ENCODE measurements at places on chromosomes 3 and 15.

- peak; percentile 80 for DNase-seq
Measured at GRCh38 chr3:40299721-40300335, 9.7 kb upstream of the EIF1B start.

DNA sequence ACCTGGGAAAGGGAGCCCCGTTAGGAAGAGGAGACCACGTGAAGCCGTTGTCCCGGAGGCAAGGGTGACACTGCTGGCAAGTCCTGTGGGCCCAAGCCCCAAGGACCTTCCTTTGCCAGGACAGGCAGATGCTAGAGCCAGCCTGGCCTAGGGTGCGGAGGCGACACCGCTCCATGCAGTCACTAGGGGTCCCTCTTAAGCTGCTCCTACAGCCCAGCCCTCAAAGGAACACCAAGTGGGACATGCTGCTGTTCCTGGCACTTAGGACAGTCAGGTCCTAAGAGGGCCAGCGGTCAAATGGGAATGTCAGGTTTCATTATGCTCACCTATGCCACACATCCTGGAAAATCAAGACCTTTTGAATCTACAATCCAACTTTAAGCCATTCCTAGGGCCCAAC lies 59.7 kb downstream of the RPN1 start:
- no peak for DNase-seq

DNA sequence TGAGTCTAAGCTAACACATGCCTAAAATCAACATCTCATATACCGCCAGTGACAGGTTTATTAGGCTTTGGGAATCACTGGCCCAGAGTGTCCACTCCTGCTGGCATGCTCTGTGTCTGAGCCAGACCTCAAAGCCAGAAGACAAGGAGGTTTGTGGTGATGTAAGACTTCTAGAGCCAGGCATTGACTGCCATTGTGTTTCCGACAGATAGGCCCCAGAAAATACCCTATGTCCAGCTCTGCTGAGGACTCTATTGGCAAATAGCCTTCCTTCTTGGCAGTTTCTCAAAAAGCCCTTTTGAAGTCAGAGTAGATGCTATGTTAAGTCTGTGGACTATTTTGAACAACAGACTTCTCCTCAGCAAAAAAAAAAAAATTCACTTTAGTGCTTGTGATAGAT lies 181.9 kb upstream of the UBE2E1 start:
- no peak for DNase-seq

DNA sequence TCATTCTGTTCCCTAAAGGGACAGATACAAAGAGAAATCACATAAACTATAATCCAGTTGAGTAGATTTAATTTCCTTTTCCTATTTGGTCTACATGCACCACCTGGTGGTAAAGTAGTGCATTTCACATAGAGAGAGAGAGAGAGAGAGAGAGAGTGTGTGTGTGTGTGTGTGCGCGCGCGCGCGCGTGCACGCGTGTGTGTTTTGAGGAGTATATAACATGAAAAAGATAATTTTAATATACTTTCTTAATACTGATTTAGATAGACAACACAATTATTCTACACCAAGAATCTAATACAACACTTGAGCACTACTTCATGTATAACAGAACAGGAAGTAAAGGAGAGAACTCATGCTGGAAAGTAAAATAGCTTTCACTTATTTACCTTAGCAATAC lies 1.1 kb upstream of the FGF7 start:
- peak; percentile 77 for DNase-seq

- DNase-seq: no peak
Measured at GRCh38 chr3:93855401-93855800, 118.3 kb downstream of the PROS1 start.

DNA sequence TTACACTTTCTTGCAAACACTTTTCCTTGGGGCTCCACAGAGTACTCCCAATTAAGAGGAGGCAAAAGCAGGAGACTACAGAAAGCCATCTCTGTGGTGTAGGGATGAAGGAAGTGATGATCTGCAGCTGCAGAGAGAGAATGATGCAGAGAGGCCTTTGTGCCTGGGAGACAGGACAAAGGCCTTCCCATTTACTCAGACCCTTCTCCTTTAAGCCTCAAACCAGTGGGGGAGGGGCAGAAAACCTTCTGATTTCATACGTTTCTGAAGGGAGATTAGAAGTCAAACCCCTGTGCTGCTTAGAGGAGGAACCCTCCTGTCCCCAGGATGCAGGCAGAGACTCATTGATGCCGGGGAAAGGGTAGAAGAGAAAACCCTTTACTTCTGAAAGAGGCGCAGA lies 130.8 kb downstream of the NEO1 start:
- DNase-seq: no peak

DNA sequence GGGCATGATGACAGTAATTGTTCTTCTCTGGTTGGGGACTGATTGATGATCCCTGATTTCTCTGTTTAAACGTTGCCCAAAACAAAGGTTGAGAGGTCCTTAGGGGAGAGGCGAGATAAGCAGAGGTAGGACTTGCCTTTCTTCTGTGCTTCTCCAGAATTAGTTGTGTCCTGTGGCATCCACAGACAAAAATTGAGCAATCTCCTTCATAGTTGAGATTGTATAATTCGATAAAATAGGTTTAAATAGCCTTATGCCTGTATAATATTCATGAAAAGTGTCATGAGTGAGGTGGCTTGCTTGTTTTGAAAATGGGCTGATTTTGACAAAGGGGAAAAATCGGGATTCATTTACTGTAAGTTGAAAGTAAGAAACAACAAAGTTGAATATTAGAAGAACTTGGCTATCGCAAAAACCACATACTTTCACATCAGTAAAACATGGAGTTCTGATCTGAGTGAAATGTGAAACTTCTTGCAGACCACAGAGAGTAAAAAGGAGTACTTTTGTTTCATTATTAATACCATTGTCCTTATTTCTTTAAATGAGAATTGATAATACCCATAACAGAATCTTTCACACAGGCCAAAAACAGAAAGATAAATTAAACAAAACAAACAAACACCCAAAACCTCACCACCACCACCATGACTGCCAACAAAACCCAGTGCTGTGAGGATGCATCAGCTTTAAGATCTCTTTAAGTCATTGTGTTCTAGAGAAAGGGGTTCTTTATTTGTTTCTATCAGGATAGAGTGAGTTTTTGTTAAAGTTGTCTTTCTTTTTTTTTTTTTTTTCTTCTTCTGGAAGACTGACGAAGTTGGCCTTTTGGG lies 155.7 kb downstream of the LPP start:
- no peak for DNase-seq

- DNase-seq: no peak
Measured at GRCh38 chr3:194200422-194201081, 64.6 kb downstream of the HES1 start.

DNA sequence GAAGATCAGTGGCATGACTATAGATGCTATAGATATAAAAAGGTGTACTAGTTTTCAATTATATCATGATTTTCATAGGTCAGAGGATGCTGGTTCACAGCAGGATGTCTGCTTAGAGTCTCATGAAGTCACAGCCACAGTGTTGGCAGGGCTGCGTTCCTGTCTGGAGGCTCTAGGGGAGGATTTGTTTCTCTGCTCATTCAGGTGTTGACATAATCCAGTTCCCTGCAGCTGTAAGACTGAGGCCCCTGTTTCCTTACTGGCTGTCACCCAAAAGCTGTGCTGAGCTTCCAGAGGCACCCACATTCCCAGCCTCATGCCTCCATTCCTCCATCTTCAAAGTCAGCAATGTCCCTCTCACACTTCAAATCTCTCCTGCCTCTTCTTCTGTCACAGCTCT lies 170.7 kb downstream of the OCA2 start:
- peak; percentile 19 for DNase-seq

DNA sequence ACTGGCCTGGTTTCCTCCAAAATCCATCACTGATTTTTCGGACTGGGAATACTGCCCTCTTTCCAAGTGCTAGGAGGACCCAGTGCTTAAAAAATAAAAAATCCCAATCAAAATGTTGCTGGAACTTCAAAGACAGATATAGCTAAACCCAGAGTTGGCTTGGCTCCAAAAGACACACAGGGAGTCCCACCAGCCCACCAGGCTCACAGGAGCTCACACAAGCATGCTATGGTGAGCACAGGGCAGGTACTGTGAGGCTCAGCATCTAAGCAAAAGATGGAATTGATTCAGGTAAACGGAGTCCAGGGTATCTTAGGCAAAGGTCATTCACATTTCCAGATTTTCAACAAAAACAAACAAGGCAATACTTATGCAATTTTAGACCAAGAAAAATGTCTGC lies 3.7 kb downstream of the TRANK1 start:
- no peak for DNase-seq

- no peak for DNase-seq
Measured at GRCh38 chr15:59894835-59895234, 109.3 kb upstream of the FOXB1 start.

GRCh38 chr3:108724101-108724500 lies 33.1 kb downstream of the RETNLB start:
- no peak for DNase-seq

GRCh38 chr15:39657668-39658067 lies 76.8 kb downstream of the THBS1 start:
- DNase-seq: peak; percentile 86

GRCh38 chr3:16514755-16515353 lies 1.4 kb upstream of the RFTN1 start:
- no peak for DNase-seq

GRCh38 chr3:150222691-150223489 lies 185.2 kb upstream of the TSC22D2 start:
- no peak for DNase-seq

GRCh38 chr3:162799910-162800309 lies 1303.3 kb downstream of the OTOL1 start:
- DNase-seq: no peak

DNA sequence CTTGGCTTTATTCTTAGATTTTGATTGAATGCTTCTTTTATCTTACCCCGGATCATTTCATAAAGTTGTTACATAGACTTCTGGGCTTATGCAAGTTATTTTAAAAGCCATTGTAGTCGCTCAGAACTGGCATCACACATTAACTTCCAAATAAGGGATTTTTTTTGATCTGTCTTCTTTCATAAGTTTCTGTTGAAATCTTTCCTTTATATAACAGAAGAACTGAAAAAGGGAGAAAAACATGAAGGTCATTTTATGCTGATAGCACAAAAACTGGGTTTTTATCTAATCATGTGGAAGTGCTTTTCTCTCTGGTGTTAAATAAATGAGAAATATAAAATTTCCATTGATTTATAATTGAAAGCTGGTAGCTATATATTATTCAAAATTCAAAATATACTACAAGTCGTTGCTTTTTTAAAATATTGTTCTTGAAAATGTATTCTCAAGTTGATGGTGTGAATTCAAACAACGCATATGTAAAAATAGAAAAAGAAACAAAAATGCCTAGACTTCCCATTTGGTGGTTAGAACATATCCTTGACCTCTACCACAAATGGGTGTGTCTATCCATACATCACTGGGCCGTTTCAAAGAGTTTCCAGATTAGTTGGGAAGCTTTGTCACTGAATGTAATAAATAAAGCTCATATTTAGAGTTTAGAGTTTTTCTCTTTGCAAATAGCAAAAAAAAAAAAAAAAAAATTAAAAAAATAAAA lies 258.3 kb upstream of the ZPLD1 start:
- DNase-seq: no peak

- DNase-seq: no peak
Measured at GRCh38 chr3:152315623-152316022, 46.9 kb downstream of the MBNL1 start.

GRCh38 chr3:170050753-170051152 lies 13.0 kb downstream of the GPR160 start:
- DNase-seq: no peak

DNA sequence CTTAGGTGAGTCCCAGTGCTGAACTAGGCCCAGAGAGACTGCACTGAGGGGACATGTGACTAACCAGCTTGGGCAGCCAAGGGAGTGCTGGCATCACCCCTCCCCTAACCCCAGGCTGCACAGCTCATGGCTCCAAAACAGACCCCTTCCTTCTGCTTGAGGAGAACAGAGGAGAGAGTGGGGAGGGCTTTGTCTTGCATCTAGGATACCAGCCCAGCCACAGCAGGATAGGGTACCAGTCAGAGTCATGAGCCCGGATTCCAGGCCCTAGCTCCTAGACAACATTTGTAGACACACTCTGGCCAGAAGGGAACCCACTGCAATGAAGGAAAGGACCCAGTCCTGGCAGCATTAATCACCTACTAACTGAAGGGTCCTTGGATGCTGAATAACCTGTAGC lies 49.9 kb upstream of the PLSCR4 start:
- DNase-seq: no peak

- no peak for DNase-seq
Measured at GRCh38 chr15:77386626-77387025, 33.3 kb downstream of the PEAK1 start.

GRCh38 chr3:15404767-15405166 lies 22.6 kb downstream of the METTL6 start:
- no peak for DNase-seq

GRCh38 chr3:94172695-94173310 lies 109.9 kb downstream of the NSUN3 start:
- no peak for DNase-seq

DNA sequence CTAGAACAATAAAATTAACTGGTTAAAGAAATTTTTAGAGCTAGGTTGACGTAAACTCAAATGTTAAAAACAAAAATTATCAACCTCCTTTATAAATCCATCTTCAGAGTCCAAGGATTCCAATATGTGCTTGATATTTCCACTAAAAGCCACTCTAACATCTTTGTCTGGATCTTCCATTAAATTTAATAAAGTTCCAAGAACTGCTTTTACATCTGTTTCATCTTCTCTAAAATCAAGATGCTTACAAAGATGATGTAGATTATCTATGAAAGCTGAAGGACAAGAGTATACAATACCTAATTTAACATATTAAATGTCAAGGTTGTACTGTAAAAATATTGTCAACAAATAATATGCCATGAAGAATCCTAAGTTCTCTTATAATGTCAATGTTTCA lies 24.8 kb downstream of the ATR start:
- DNase-seq: no peak

DNA sequence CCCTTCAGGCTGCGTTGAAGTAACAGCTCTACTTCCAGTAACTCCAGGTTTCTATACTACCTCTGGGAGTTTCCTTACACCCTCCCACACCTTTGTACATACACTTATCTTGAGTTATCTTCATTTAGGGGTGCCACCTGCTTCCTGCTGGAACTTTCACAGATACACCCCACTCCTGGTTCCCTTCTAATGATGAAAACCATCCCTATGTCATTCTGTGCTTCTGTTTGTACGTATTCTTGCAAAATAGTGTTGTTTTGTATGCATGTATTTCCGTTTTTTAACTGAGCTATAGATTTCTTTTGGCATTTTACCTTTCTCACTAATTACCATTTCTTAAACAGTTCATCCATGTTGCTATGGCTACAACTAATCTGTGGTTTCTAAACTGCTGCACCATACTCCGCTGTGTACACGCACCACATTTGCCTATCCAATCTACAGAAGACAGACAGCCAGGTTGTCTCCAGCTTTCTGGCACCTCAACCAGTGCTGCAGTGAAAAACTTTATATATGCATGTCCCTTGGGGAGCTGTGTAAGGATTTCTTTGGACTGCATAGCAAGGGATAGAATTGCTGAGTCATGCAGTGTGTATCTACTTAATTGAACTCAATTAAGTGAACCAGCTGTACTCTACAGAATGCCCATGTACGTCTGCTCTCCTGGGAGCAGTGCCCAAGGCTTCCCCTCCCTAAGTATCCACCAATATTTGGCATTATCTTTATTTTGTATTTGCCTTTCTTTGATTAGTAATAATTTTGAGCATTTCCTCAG lies 61.4 kb upstream of the ST8SIA2 start:
- no peak for DNase-seq

- no peak for DNase-seq
Measured at GRCh38 chr15:82575335-82575734, 35.1 kb upstream of the RPS17 start.
